ENCODE measurements at places on chromosomes 2 and 18.

DNA sequence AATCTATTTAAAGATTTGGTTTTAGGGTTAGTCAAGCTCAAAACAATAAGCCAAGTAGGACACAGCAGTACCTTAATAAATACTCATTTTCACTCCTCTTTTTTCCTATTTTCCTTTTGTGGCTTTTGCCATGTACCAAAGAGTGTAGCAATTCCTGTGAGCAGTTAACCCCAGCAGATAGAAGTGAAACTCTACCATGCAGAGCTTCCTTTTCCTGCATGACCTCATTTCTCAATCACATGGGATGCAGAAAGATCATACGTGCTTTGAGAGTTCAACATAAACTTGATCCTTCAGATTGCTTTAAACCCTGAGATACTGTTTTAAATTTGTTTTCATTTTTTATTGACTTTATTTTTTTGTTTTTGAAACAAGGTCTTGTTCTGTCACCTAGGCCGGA is 99.1 kb upstream of the ARHGAP15 start:
- DNase-seq = no peak

DNA sequence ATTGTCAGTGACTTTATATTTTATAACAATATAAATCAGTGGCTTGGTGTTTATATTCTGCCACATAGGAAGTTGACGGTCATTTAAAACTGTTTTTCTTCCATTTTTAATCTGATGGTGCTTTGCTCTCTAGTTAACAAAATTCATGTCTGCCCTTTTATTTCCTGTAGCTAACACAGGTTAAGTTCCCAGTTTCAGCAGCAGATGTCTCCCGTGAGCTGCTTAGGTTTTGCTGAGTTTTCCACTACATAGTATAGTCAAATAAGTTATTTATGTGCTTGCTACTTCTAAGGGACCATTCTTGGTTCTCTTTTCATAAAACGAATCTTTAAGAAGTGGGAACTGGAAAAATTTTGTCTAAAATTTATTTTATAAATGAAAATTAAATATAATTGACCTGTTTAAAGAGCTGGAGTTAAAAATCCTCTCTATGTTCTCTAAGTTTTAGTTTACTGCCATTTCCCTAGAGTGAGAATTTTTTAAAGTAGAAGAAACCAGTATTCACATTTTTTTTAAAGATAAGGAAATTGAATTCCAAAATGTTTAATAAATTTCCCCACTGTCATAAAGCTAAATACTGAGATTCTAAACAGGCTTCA is 20.6 kb downstream of the HTR2B start:
- peak; percentile 38 for DNase-seq

GRCh38 chr2:168056242-168056787 is 191.1 kb downstream of the STK39 start:
- DNase-seq = no peak

DNA sequence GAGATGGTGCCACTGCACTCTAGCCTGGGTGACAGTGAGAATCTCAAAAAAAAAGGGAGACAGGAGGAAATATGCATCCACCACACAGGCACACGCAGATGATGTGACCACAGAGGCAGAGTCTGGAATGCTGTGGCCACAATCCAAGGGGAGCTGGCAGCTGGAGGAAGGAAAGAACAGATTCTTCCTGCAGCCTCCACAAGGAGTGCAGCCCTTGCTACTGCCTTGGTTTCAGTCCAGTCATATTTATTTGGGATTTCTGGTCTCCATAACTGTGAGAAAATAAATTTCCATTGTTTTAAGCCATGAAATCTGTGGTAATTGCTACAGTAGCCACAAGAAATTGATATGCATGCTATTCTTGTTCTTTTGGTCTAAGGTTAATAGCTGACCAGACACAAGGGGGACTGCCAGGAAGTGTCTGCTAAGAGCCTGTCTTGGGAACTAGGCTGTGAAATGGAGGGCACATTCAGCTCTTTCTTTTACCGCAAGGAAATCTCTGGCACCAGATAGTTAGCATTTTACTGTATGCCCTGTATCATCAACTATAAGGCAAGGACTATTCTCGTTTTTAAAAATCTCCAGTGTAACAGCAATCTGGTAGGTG is 133.1 kb upstream of the SEC11C start:
- DNase-seq = no peak

GRCh38 chr18:54358495-54359040 is 862 bp downstream of the C18orf54 start:
- no peak for DNase-seq

GRCh38 chr2:197258580-197258979 is 52.0 kb downstream of the ANKRD44 start:
- peak; percentile 8 for DNase-seq

GRCh38 chr2:208255557-208256106 is 761 bp upstream of the IDH1 start:
- no peak for DNase-seq

DNA sequence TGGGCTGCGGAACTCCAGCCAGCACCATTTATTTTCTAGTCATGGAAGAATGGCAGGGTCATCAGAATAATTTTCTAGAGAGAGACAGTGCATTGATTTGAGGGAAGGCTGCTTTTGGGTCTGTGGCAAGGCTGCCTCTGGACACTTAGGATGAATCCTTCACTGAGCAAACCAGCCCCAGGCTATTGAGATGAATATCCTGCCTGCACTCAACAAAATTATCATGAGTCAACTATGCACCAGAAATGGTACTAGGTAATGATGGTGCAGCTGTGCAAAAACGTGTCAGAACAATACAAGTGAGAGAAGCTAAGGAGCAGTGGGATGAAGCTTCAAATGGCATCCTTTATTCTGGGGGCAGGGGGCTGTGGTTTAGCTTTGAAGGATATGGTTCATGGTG is 115.8 kb downstream of the SPHKAP start:
- DNase-seq = no peak

DNA sequence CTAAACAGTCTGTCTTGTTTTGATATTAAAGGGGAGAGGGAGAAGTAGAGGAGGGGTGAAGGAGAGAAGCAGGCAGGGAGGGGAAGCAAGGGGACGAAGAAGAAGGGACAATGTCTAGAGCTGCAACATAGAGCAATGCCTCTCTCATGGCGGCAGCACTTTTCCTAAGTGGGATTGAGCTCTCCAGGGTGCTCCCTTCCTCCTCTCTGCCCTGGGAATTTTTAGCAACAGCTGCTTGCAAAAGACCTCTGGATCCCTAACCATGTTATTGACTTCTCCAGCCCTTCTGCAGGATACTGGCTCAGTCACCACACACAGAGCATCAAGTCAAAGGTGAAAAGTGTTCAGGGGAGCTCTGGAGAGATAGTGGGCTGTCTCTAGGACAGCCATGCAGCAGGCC is 734.9 kb downstream of the EPHA4 start:
- no peak for DNase-seq

DNA sequence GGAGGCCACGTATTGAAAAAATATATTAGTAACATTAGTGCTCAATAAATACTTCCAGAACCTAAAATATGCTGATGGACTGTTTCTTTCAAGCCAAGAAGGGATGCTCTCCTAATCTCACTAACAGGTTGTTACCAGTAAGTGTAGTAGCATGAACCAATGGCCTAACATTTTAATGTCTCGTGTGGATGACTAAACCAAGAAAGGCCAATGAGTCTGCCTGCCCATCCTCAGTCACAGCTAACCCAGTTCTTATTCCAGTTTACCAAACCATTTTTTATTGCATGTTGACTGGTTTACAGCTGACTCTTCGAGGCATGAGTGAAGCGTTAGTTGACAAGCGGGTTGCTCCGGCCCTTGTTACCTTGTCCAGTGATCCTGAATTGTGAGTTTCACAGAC is 45.1 kb upstream of the TNFRSF11A start:
- DNase-seq = no peak

GRCh38 chr2:222535477-222535876 is 111.1 kb downstream of the SGPP2 start:
- no peak for DNase-seq

DNA sequence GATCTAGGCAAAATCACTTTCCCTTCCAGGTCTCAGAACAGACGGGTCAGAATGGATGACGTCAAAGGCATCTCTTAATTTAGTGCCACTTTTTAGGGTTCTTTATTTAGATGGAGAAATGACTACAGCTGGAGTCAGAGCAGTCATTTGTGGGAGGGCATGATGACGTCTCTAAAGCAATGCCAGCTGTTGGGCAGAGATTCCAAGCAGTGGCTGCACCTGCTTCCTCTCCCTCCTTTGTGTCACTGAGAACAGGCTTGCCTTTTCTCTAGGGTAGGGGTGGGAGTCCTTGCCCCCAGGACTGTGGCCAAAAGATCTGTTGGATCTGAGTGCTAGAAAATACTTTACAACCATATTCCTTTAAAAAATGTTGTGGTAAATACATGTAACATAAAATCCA is 28.7 kb upstream of the SKOR2 start:
- no peak for DNase-seq

DNA sequence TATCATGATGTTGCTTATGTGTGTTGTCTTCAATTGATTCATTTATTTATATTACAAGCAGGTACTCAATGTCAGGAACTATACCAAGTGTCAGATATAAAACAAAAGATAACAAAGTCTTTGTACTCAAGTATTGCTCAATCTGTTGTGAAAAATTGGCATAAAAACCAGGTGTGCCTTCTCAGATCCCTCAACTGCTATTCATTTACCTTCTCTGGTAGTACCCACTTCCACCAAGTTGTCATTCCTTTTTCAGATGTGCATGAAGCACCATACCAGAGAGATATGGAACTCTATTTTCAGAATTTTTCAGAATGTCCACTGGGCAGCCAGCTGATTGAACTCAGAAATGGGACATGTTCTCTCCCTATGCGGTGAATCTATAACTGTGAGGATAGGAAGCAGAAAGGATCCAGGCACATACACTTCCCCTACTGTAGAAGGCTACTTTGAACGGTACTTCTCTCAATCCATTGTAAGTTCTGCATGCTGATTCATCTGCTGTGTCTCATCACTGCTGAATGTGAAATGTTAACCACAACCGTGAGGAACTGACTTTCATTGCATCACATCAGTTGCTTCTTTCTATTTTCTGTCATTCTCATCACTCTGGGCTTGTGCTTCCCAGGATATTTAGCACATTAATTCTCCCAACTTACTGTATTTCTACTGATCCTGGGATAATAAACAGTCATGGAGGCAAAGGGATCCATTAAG is 1621.3 kb downstream of the SUCLG1 start:
- DNase-seq = peak; percentile 2
